ENCODE measurements at places on chromosomes 13 and 19.

DNA sequence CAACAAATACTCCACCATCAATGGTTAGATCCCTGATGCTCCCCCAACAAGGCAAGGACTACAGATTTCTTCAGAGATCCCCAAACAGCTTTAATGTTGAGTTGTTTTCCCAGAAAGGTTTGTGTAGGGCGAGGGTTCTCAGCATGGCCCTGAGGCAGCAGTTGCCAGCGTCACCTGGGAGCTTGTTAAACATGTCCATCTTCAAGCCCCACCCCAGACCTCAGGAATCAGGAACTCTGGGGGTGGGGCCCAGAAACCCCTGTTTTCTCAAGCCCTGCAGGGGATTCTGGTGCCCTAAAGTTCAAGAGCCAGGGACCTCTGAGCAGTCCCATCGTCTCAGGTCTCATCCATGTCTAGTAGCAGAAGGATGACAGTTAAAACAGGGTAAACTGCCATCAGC is 9.6 kb downstream of the EFNB2 start:
- DNase-seq, result no peak

GRCh38 chr19:7494416-7495098 is 5.7 kb upstream of the PEX11G start:
- no peak for DNase-seq

- DNase-seq, result no peak
Measured at GRCh38 chr13:33260168-33261098, 25.1 kb downstream of the STARD13 start.

GRCh38 chr19:37593996-37594303 is 642 bp downstream of the ZNF571 start:
- DNase-seq, result no peak

DNA sequence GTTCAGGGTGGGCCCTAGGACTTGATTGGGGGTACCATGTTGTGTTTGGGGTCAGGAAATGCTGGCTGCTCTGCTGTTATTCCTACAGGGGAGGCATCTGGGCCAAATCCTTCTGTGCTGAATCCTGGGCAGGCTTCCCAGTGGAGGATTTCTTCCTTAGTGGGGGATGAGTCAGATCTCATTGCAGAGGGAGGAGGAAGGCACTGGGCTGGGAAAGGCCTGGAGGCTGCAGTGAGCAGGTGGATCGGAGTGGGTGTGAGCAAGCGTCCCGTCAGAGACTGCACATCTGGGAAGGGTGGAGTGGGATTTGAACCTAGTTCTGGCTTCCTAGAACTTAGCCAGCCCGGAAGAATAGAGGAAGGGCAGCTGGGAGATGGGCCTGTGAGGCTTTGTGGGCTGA is 11.5 kb downstream of the CCDC124 start:
- no peak for DNase-seq

GRCh38 chr19:1861599-1862031 is 1.8 kb downstream of the KLF16 start:
- DNase-seq, result no peak

DNA sequence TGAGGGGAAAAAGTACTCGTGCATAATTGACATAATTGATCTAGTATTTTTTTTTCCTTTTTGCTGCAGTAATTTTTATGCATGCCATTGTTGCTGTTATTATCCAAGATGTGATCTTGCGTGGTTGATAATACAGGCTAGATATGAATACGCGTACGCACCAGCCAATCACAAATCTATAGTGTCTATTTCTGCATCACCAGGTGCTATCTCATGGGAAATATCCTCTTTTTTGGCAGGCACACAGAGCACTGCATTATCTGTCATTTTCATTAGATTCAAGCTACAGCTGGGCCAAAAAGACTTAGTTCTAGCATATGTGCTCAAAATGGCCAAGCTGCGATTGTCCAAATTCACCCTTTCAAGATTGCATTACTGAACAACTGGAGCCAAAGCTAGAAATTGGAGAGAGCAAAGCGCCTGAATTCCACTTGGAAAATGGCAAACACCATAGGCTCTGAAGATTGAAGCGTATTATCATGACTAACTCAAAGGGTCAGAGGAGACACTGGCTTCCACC is 181.1 kb downstream of the TSHZ3 start:
- DNase-seq, result no peak

DNA sequence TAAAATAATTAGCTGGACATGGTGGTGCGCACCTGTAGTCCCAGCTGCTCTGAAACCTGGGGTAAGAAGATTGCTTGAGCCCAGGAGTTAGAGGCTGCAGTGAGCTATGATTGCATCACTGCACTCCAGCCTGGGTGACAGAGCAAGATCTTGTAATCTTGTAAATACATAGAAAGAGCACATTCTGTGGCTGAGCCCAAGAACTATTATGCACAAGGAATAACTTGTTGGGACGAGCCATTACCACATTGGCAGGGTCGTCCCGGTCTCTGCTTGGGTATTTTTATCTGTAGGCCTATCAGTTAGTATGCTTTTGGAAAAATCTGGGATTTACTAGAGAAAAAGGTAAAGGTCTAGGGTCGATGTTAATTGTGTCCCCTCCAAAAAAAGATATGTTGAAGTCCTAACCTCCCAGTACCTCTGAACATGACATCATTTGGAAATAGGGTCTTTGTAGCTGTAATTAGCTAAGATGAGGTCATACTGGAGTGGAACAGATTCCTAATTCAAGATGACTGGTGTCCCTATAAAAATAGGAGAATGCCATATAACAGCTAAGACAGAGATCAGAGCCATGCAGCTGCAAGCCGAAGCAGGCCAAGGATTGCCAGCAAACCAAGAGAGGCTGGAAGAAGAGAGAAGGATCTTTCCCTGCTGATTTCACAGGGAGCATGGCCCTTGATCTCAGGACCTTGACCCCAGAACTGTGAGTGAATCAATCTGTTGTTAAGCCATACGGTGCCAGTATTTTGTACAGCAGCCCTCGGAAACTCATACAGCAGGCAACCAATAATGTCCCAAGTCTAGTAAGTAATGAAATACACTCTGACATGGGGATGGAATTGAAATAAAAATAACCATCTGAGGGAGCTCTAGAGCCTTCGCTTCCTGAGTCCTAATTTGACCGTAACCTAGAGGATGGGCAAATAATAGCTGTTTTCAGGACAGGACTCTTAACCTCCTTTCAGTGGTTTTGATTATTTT is 77.0 kb downstream of the TM9SF2 start:
- DNase-seq, result no peak

DNA sequence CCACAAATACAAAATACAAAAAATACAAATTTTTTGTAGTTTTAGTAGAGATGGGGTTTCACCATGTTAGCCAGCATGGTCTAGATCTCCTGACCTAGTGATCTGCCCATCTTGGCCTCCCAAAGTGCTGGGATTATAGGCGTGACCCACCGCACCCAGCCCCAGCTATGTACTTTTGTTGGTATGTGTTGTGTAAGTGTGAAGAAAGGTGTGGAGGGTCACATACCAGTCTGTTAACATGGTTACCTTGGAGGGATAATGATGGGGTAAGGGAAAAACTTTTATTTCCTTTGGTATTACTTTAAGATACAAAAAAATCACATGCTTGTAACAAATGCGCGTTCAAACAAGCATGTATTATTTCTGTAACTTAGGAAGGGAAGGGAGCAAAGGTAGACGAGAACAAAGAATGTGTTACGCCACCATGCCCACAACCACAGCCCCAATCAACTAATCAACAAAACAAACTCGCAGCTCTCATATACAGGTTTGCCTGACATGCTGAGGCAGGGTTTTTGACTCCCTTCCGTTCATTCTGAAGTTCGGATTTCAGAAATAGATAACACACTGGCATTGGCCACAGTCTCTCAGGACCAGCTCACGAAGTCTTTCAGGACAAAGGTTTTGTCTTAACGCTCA is 13.5 kb upstream of the VWA8 start:
- DNase-seq, result no peak

DNA sequence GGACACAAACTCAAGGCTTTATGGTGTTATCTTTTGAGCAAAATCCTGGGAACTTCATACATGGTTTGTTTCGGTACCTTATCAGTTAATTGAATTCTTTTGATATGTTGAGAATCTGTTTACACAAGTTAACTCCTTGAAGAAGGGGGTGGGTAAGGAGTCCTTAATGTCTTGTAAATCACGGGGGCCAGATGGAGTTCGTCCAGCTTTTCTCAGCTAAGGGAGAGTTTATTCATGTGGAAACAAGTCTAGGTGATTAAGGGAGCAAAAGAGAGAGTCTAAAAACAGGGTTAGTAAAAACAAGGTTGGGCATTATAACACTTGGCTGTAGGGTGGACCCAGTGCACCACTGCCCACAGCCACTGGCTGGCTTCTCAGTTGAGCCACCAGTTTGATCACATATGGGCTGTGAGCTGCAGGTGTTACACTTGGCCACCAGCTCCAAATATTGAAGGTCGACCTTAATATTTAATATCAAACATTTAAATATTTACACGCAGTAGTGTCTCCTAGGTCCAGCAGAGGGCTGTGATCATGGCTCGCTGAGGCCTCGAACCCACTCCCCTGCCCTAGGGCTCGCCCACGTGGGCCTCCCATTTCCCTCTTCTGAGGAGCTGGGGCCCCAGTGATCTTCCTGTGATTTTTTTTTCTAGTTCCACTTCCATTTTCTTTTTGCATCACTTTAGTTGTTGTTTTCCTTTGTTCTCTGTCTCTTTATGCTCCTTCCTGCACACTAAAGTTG is 21.0 kb upstream of the ZNF43 start:
- no peak for DNase-seq

- no peak for DNase-seq
Measured at GRCh38 chr13:65606622-65607021, 1623.5 kb downstream of the PCDH9 start.

- no peak for DNase-seq
Measured at GRCh38 chr13:81683521-81683920, 1342.6 kb upstream of the SPRY2 start.

GRCh38 chr19:55047951-55048350 is 9.9 kb upstream of the GP6 start:
- DNase-seq, result no peak

GRCh38 chr19:13212759-13213330 is 62.6 kb downstream of the IER2 start:
- DNase-seq, result no peak

GRCh38 chr19:18430417-18431144 is 7.4 kb downstream of the ISYNA1 start:
- no peak for DNase-seq

GRCh38 chr19:7856679-7857663 is 17.2 kb downstream of the PRR36 start:
- DNase-seq, result peak; percentile 42

DNA sequence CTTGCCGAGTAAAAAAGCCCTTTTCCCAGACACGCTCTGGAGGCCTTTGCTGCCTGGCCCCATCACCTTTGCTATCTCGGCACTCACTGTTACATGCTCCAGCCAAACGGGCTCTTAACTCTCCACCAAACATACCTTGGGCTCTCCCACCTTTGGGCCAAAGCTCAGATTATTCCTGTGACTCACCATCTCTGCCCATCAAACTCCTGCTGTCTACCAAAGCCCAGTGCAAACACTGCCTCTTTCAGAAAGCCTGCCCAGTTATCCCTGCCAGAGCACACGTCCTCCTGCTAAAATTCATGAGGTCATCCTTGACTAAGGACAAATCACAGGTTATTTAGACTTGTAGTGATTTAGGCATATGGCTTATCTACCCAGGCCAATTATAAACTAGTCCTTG is 48.1 kb upstream of the SERPINE3 start:
- DNase-seq, result no peak

- no peak for DNase-seq
Measured at GRCh38 chr19:49097453-49098288, 12.4 kb downstream of the SNRNP70 start.

- DNase-seq, result no peak
Measured at GRCh38 chr13:95301968-95302393, 730 bp upstream of the ABCC4 start.

GRCh38 chr13:26855071-26855470 is 94.5 kb upstream of the GPR12 start:
- no peak for DNase-seq

DNA sequence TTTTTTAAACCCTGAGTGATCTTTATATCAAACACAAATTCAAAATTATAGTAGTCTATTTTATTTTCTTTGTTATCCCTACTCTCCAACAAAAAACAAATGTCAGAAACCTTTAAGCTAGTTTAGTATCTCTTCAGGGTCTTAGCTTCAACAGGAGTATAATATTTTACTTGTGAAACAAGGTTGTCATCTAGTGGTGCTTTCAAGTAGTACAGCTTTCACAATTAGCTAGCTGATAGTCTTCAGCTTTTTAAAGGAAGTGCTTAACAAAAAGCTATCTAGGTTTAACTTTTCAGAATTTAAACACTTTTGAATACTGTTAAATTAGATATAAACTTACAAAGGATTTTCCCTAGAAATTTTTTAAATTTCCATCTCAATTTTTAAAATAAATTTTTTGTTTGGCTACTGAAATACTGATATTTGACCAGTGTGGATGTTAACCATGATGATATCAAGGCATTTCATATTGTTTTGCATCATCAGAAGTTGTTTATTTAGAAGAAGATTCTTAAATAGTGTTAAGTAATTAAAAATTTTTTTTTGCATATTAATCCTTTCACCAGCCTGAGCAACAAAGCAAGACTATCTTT is 34.2 kb downstream of the TDRD3 start:
- no peak for DNase-seq

- no peak for DNase-seq
Measured at GRCh38 chr13:108003626-108004025, 211.7 kb downstream of the LIG4 start.

DNA sequence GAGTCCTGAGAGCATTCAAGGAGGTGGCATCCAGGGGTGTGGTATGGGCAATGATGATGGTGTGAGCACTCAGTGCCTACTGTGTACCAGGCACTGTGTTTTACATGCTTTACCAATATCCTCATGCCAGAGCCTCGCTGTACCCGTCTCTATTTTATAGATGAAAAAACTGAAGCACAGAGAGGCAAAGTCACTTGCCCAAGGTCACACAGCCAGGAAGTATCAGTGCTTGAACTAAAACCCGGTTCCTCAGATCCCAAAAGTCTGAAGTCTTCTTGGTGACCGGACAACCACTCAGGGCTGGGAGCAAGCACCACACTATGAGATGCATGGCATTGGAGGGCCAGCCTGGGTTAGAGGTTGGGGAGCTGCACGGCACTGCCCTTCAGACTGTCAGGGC is 84.1 kb downstream of the CHST8 start:
- no peak for DNase-seq

DNA sequence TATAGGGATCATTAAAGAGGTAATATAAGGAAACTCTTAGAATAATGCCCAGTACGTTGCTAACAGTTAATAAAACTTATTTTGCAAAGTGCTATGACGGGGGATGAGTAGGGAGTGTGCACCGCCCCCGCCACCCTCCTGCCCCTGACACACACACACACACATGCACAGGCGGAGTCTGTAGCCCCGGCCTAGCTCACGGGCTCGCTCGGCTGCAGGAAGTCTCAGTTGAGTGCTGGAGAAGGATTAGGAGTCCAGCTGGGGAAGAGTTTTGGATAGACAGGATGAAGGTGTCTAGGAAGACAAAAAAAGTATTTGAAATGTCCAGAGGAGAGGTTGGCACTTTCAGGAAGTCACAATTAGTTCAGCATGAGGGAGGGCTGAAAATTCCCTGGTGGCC is 21.5 kb downstream of the GSX1 start:
- DNase-seq, result no peak

DNA sequence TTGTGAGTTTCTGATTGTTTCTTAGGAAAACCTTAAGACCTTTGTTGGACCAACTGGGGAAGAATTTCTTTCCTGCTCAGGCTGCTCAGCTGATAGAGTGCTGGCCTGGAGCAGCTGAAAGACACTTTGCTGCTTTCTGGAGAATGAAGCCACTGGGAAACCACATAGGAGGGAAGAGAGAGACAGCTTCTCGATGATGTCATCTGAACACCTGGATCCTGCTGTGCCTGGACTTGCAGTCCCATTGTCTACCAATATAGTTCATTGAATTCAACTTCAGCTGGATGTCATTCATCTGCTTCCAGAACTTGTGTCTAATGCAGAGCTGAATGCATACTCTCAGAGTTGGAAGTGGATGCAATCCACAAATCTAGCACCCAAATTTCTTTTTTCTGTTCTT is 34.3 kb upstream of the TSHZ3 start:
- no peak for DNase-seq
